Stimulated activated CD4-positive, alpha-beta T cell treated with anti-CD3 and anti-CD28 coated beads, Interleukin-4, amount 100 ng/mL, for 1 hour (primary cell): ENCODE measurements at places on chromosomes 1 and 21.

GRCh38 chr1:156957634-156958033 lies 37.2 kb downstream of the LRRC71 start:
- DNase-seq: no peak

GRCh38 chr1:65045022-65045817 lies 78.9 kb upstream of the JAK1 start:
- no peak for DNase-seq

- DNase-seq: no peak
These were observed 11.8 kb downstream of the ACOT11 start for GRCh38 chr1:54559771-54560231.

DNA sequence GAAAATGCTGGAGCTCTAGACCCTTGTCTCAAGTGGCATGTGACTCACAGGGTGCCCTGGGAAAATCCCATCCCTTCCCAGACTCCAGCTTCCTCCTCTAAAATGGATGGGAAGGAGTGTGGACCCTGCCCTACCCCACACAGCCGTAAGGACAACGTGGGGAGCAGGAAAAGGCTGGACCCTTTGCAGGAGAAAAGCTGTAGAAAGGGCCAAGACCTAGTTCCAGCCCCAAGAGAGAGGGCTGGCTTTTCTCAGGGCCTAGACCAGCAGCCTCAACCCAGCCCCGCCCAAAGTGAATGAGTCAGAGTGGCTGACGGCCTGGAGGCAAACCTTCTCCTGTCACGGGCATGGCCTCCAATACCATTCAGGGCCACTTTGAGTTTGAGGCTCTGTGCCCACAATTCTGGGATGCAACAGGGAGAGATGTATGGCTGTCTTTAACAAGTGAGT lies 1.1 kb downstream of the LAMB3 start:
- peak; percentile 57 for DNase-seq

- no peak for DNase-seq
These were observed 16.9 kb upstream of the COL18A1 start for GRCh38 chr21:45388011-45388521.

DNA sequence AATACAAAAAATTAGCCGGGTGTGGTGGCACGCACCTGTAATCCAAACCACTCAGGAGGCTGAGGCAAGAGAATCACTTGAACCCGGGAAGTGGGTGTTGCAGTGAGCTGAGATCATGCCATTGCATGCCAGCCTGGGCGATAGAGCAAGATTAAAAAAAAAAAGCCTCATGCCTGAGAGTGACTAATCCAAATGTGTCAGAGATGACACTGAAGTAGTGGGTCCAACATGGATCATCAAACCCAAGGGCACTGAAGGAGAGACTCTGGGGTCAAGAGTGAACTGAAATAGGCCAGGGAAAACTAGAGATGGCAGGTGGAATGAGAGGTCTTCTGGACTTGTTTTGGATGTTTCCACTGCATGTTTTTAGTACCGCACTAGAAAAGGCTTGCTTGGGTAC lies 10.2 kb upstream of the CACHD1 start:
- DNase-seq: no peak

DNA sequence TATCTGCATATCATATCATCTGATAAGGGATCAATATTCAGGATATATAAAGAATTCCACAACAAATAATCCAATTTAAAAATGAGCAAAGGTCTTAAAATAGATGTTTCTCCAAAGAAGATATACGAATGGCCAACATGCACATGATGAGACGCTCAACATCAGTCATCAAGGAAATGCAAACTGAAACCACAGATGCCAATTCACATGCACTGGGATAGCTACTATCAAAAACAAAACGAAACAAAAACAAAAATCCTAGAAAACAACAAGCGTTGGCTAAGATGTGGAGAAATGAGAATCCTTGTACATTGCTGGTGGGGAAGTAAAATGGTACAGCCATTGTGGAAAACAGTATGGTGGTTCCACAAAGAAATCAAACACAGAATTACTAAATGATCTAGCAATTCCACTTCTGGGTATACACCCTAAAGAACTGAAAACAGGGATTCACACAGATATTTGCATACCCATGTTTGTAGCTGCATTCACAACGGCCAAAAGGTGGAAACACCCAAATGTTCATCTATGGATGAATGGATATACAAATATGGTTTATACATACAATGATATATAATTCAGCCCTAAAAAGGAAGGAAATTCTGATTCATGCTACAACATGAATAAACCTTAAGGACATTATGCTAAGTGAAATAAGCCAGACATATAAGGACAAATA lies 79.4 kb downstream of the PCSK9 start:
- DNase-seq: no peak

DNA sequence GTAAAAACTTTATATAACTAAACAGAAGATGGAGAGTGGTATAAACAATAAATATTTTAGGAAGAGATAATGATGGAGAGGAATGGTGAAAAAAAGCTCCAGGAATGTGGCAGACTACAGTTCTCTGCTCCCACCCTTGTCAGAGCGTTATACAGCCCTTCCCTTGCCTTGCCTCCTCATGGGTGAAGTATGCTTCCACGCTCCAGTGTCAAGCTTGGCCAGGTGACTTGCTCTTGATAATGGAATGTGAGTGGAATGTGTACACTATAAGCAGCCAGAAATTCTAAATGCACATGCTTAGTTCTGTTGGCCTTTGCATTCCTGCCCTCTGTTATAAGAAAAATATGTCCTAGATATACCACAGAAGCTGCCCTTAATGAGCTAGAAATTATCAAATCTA lies 24.7 kb upstream of the POGK start:
- DNase-seq: no peak

DNA sequence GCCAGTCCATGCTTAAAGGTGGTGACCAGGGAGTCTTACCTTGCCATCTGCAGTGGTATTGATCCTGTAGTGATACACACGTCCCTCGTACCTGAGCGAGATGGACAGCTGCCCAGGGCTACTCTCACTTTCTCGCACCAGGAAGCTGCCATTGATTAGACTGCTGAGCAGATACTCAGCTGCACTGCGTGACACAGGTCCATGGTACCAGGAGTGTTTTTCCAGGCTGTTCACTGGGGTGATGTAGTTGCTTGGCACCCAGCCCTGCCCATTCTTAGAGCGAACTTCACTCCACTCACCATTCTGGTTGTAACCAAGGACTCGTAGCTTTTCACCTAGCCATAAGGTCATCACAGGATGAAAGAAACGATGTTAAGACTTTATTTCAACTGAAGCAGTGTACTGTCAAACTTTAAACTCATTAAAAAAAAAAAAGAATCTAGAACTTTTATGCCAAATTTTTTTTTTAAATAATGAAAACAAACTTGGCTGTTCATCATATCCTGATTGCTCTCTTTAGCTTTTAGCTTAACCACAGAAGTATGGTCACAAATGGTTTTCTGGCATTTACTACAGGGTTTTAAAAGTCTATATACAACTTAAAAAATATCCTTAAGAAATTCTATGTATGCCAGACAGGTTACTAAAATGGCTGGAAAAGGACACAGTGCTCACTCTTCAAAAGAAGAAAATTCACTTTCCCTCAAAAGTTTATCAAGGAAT lies 44.6 kb downstream of the TOR3A start:
- no peak for DNase-seq

DNA sequence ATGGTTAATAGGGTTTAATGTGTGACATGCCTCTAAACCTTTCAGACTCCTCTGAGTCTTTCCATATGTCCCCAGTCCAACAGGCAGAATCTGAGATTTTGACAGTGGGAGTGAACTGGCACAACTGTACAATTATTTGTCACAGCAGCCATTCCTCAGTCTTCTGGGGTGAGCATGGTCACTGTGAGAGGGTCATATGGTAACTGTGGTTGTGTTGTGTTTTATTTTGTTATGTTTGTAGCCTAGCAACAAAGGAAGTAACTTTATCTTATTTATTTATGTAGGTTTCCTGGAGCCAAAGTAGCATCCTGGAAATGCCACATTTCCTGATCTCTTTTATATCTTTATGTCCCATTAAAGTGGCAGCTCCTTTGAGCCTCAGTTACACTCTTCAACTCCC lies 1067.9 kb downstream of the TTLL7 start:
- no peak for DNase-seq

DNA sequence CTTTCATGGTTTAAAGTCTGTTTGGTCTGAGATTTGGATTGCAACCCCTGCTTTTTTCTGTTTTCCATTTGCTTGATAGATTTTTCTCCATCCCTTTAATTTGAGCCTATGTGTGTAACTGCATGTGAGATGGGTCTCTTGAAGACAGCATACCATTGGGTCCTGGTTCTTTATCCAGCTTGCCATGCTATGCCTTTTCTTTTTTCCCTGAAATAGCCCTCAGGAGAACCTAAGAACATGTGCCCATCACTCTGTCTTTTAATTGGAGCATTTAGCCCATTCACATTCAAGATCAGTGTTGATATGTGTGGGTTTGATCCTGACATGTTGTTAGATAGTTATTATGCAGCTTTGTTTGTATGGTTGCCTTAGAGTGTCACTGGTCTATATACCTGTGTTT lies 21.7 kb upstream of the DENND1B start:
- no peak for DNase-seq

DNA sequence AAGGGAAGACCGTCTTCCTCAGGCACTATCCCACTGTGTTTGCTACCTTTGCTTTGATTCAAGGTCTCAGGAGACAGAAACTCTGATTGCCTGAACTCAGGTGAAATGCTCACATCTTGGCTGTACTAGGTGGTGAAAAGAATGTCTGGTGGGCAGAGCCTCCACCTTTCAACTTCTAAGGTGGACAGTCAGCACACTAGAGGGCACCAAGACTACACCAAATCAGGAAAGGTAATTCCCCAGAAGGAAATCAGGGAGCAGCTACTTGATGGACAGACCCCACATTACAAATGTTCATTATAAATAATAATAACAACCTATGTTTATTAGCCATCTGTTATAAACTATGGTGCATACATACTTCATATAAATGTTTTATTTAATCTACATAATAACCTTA lies 220.9 kb downstream of the ATG4C start:
- DNase-seq: no peak

GRCh38 chr1:220717800-220718640 lies 27.9 kb downstream of the C1orf115 start:
- no peak for DNase-seq

DNA sequence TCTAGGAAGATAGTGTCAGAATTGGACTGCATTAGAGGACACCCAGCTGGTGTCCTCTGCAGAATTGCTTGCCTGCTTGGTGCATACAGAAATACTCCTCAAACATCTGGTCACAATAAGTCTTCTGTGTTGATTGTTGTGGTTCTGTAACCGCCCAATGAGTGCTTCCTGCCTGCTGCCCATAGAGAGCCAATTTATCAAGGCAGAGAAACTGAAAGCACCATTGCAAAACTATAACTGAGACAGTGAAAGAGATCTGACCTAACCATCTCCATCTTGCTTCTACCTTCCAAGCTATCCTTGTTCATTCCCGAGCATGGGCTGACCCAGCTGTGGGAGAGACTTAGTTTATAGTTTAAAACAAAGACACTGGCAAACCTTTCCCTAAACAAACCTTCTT lies 462.4 kb upstream of the RGS18 start:
- DNase-seq: no peak

GRCh38 chr1:26358411-26359384 lies 4.8 kb upstream of the CRYBG2 start:
- DNase-seq: peak; percentile 54

GRCh38 chr1:233357595-233358397 lies 30.3 kb downstream of the MAP3K21 start:
- no peak for DNase-seq

- DNase-seq: no peak
These were observed 61.1 kb upstream of the GNG4 start for GRCh38 chr1:235710687-235711086.

DNA sequence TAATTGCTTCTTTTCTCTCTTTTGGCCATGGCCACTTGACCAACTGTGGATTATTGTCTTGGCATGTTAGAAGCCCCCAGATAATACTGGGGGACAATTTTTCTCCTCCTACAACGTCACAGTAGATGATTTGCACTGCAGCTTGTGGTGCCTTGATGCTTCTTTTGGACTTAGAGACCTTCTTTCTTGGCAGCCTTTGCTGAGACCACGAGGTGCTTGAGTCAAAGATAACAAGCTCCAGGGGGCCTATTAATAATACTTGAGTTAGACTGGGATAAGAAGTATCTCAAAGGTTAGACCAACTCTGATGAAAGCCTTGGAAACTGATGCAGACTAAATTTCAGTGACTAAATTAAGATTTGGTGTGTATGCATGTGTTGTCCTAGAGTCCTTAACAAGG lies 3.2 kb downstream of the PPP1R12B start:
- no peak for DNase-seq

DNA sequence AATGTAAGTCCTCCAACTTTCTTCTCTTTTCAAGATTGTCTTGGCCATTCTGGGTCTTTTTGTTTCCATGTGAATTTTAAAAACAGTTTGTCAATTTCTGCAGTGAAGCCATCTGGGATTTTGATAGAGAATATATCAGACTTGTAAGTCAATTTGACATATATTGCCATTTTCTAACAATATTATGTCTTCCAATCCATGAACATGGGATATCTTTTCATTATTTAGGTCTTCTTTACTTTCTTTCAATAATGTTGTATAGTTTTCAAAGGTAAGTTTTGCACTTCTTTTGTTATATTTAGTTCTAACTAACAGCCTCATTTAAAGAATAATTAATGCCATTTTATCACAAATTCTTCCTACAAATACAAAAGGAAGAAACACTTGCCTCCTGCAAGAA lies 73.4 kb downstream of the STUM start:
- no peak for DNase-seq

DNA sequence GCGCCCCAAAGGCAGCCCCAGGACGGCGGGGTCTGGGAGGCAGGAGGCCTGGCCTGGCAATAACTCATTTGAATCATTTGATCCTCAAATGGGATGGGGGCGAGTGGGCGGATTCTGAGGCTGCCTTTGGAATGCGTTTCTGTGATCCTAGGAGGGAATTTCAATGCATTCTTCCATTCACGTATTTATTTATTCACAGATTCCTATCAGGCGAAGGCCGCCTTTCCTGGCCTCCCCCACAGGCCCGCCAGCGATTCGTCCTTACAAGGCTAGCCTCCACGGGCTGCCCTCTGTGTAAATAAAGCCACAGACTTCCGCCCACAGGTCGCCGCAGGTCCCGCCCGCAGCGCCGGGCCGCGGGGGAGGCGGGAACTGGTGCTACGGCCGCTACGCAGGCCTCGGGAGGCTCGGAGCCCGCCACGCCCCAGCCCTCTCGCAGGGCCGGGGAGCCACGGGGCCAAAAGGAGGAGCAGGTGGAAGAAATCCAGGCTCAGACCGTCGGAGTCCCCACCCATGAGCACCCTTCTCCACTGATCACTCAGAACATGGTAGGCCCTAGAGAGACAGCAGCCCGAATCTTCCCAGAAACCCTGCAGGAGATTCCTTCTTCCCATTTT lies 31.3 kb upstream of the JUN start:
- DNase-seq: peak; percentile 47

GRCh38 chr1:205046870-205047269 lies 3.9 kb downstream of the CNTN2 start:
- no peak for DNase-seq

- DNase-seq: peak; percentile 21
These were observed 32.0 kb downstream of the LHX9 start for GRCh38 chr1:197948926-197949899.

- no peak for DNase-seq
These were observed 128.3 kb upstream of the KCNE2 start for GRCh38 chr21:34235514-34235913.

GRCh38 chr1:182718311-182718710 lies 33.9 kb upstream of the RGS8 start:
- no peak for DNase-seq
